ENCODE measurements at places on chromosomes 16 and 17.

DNA sequence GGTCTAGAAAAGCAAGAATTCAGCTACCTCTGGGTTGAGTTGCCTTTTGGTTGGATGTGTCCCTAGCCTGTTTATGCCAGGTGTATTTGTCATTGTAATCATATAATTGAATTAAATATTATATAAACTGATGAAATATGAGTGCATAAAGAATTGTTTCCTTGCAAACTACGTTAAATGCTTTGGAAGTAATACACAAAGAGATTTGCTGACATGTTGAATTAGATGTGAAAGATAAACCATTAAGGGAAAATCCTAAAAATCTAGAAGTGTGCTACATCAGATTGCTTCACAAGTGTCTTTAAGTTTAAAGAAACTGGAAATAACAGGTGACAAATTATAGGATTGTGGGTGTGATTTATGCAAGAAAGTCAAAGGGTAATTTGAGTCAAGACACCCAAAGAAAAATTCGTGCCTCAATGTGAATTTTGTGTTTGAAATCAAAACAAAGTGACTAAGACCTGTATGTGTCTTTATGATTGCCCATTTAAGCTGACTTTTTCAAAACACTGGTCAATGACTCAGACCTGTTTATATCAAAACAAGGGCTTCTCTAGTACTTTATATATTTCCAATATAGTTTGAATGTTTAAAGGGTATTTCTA is 5.1 kb upstream of the PYY start:
- DNase-seq: no peak

GRCh38 chr16:58639230-58639629 is 9.6 kb upstream of the CNOT1 start:
- DNase-seq: no peak

DNA sequence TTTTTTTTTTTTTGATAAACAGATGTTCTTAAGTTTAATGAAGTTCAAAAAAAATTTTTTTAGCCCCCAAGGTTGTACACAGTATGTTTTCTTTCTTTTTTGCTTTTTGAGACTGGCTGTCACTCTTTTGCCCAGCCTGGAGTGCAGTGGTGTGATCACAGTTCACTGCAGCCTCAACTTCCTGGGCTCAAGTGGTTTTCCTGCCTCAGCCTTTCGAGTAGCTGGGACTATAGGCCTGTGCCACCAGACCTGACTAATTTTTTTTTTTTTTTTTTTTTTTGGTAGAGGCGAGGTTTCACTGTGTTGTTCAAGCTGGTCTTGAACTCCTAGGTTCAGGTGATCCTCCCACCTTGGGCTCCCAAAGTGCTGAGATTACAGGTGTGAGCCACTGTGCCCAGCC is 12.8 kb downstream of the ITGAE start:
- no peak for DNase-seq

DNA sequence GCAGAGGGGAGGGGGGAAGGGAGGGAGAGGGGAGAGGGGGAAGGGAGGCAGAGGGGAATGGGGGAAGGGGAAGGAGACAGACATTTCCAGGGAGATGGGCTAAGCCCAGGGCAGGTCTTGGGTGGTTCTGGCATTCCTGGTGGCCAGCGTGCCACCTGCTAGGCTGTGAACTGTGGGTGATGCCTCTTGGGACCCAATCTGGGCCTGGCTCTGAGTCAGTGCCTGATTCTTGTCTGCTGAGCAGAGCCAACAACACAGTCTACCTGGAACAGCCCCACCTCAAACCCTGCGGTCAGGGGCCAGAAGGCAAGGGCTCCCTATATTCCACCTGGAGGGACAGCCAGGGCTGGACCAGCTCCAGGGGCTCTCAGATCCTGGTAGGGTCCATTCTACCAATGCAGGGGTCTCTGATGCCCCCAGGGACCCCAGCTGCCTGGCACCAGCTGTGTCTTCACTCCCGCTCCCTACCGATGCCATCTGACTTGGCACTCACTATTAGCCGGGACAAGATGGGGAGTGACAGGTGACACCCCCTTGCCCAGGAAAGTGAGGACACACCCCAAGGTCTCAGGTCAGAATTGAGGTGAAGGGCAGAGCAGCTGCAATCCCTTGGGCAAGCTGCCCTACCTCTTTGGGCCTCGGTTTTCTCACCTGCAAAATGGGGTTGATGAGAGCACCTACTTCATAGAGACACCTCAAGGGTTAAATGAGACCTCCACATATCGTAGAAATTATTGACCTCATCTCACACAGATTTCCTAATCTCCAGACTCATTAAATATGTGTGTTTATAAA is 87.2 kb downstream of the LITAF start:
- DNase-seq: no peak

DNA sequence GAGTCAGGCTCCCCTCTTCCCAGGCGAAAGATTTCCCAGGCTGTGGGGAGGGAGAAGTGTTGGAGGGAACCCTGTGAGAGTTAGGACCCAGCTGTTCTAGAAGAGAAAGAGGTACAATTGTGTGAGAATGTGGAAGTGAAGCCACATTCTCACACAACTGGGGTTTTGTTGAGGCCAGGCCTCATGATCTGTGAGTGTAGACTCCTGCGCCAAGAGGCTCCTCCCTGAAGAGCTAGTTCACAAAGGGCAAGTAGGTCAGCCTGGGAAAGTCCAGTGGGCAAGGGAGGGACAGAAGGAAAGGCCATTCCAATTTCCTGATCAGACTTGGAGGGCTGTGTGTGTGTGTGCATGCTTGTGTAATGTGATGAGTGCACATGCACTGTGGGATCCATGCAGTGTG is 15.2 kb downstream of the CD300LF start:
- DNase-seq: no peak

DNA sequence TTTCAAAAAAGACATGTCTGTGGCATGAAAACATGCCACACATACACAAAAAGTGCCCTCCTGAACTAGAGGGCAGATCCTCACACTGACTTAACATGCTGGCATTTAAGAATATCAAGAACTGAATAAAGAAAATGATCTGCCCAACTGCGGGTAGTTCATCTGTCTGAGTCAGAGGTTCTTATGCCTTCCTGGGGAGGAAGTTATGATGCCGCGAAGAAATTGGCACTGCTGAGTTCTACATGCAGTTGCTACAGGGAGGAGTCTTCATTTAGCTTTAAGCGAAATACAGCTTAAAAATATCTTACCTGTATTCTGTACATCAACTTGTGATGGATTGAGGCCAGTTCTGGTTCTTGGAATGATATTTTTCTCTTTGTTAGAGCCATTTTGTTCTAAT is 6.3 kb downstream of the ALDH3A2 start:
- no peak for DNase-seq

GRCh38 chr16:51757505-51757904 is 606.4 kb upstream of the SALL1 start:
- no peak for DNase-seq

DNA sequence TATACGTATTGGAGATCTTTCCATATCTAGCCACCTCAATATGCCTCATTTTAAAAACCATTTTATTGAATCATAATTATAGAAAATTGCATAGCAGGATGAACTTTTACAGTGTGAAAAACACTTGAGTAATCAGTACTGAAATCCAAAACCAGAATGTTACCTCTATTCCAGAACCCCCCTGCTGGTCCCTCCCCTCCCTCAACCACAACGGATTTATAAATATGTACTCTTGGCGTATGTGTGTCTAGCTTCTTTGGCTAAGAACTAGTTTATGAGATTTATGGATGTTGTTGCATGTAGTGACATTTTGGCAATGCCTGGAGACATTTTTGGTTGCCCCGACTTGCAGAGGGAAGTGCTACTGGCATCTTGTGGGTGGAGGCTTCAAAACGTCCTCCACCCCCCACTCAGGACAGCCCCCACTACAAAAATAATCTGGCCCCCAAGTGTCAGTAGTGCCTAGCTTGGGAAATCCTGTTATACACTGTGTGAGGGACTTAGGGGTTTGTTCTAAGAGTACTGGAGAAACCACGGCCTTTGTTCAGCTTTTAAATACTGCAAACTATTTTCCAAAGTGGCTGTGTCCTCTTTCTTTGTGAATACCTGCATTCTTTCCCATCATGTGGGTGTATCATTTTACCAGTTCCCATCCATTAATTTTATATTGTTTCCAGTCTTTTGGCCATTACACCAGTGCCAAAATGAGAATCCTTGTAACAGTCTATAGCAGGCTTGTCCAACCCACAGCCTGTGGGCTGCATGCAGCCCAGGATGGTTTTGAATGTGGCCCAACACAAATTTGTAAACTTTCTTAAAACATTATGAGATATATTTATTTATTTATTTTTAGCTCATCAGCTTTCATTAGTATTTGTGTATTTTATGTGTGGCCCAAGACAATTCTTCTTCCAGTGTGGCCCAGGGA is 23.7 kb downstream of the ITPRIPL2 start:
- DNase-seq: no peak

DNA sequence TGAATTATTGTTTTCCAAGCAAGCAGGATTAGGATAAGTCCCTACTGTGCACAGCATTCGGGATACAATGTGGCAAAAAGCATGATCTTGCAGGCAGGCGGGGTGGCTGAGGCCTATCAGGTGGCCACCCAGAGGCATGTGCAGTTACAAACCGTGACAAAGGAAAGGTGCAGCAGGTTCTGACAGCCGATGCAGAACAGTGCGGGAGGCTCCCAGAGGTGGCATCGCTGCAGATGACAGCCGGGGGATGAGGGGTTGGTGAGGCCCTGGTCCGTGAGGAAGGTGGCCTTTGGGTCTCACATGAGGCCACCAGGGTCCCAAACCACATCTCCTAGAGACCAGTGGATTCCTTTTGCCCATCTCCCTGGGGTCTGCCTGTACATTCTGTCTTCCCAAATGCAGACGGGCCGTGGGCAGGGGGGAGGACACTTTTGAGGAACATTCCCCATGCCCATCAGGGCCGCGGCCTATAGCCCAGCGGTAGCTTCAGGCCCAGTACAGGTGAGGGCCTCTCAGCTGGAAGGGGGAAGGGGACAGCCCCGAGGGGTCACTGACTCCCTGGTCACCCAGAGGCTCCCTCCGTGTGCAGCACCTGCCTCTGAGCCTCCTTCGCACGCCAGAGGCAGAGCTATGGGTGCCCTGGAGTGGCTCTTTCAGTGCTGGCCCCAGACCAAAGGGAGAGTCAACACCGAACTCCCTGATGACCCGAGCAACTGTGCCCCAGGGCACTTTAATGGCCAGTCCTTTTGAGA is 85.1 kb downstream of the SOCS1 start:
- DNase-seq: no peak

GRCh38 chr17:28573040-28573380 is 1.7 kb upstream of the PIGS start:
- no peak for DNase-seq

GRCh38 chr17:82323514-82324234 is 6.3 kb upstream of the CD7 start:
- DNase-seq: no peak

- DNase-seq: no peak
These were observed 572 bp downstream of the FAM171A2 start for GRCh38 chr17:44362949-44363612.

GRCh38 chr17:11250161-11250560 is 9.1 kb downstream of the SHISA6 start:
- no peak for DNase-seq

DNA sequence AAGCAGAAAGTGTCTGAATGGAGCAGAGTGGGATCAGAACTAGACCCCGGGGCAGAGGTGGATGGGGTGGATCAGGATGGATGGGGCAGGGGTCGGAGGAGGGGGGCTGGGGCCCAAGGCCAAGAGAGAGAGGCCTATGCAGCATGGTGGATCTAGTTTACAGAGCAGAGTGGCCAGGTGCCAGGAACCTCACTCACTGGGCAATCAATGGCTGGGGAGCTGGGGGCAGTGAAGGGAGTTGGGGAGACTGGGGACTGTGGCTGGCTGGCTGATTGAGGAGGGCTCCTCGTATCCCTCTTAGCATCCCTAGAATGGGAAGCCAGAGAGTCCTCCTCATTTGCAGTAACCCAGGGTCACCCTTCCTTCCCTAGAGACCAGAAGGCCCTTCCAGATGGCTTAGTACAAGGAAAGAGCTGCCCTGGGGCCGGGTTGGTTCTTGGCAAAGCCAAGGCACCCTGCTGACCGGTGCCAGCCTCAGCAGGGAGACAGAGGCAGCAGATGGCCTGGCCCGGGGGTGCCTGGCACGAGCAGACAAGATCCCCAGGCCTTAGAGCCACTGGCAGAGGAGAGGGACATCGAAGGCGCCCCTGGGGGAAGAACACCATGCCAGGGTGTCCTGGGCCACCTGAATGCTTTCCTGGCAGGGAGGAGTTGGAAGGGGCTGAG is 36.8 kb downstream of the SRCIN1 start:
- no peak for DNase-seq

- DNase-seq: no peak
These were observed 15.6 kb upstream of the TEX2 start for GRCh38 chr17:64278614-64279013.

GRCh38 chr17:72121164-72122009 is 567 bp downstream of the SOX9 start:
- DNase-seq: no peak

DNA sequence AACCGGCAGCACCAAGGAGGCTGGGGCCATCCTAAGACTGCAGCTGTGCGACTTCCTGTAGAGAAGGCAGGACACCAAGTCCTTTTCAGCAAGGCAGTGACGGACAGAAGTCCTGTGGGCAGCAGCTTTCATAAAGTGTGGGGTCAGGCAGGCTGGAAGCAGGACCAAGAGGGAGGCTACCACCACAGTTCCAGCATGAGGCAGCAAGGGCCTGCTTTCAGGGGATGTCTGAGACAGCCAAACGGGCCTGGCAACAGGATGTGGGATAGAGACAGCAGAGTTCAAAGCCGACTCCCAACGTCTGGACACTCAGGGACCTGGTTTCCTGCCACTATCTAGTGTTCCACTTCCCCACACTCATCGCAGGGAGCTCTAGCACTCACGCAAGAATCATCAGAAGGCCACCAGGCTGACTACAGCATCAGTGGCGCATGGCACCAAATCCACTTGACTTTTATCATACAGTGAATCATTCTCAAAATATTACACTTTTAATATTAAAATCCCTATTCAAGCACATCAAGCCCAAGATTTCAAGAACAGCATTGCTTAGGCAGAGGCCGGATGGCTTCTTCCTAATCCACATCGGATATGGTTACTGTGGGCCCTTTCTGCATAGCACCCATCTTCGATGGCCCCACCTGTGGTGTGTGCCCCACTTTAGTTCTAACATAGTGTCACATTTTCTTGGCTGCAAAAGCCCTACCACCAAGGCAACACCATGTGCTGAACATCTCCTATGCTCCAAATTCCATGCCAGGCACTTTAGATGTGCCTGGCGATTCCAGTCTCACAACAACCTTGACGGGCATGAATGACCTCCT is 5.2 kb downstream of the USP7 start:
- DNase-seq: peak; percentile 35

DNA sequence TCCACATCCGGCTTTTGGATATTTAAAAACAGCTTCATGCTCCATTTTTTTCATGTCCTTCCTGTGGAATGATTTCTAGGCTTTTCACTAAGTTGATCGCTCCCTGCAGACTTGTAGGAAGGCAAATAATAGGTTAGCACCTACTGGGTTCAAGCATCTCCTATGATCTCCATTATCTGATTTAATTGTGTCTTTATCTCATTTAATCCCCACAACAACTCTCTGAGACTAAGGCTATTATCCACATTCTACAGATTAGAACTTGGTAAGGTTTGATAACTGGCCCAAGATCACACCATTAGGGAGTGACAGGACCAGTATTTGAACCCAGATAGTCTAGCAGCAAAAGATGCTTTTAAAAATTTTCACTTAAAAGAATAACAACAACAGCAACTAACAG is 46.2 kb upstream of the HOXB9 start:
- DNase-seq: no peak
